Type B pancreatic cell (in vitro differentiated cells): ENCODE measurements at places on chromosomes 16 and 17. TPM values are rescaled to one million over a fixed set of nuclear protein-coding genes. Genes with fewer than 3 reads are reported as not detected.
A peak's percentile ranks its signal among the peaks of the same experiment; 100 is the strongest.

GRCh38 chr16:24731722-24732419 lies 2.4 kb downstream of the TNRC6A start:
- H3K4me1 ChIP-seq, result peaks cover 36% of the 10 kb centered on the region
- no peak for DNase-seq
- H3K27ac ChIP-seq, result peak overlapping the region; percentile 30
- H3K27me3 ChIP-seq, result no peaks in the 10 kb centered on the region
- H3K4me3 ChIP-seq, result peak overlapping the region; percentile 99

DNA sequence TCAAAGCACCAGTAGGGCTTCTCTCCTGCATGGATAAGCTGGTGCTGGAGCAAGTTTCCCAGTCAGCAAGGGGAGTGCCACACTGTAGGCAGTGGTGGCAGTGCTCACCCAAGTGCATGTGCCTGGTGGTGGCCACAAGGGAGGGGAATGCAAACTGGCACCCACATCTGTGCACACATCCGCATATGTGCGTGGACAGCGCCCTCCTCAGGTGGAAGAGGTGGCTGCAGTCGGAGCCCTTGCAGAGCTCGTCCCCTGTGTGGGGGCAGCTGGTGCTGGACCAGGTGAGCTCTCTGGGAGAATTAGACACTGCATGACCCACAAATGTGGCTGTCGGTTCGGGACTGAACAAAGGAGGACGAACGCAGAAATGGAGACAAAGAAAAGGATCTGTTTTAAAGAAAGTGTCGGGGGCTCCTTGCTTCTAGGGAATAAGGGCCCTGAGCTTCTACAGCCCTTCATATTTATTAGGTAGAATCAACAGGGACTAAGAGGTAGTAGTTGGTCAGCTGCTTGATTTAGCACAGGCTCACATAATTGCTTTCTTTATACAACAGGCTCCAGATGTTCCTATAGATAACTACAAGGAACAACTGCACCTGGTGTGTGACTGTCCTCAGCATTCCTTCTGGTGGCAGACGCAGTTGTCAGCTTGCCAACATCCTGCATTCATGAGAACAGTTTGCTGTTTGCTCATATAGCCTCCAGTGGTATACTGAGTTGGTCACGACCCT lies 5.3 kb upstream of the ZNF689 start:
- H3K4me1 ChIP-seq, result peaks cover 3% of the 10 kb centered on the region
- no peaks in the 10 kb centered on the region for H3K36me3 ChIP-seq

DNA sequence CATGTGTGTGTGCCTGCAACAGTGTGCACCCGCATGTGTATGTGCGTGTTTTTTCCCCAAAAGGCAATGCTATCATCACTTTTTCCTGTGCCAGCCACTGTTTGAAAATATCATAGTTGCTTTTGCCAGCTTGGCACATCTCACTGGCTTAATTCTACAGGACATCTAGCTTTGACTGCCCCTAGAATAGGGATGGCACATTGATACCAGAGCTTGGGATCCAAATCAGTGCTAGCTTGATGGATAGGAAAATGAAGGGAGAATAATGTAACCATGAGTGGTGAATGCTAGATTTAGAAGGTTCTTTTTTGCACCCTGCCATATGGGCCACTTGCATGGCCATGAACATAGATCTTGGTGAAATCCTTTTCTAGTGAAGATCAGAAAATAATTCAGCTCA lies 72.7 kb downstream of the HS3ST4 start:
- H3K36me3 ChIP-seq, result no peaks in the 10 kb centered on the region
- no peak overlapping the region for H3K27ac ChIP-seq
- DNase-seq, result no peak

- peaks cover 4% of the 10 kb centered on the region for H3K27me3 ChIP-seq
- DNase-seq, result no peak
- no peak overlapping the region for H3K4me3 ChIP-seq
- H3K36me3 ChIP-seq, result no peaks in the 10 kb centered on the region
- H3K27ac ChIP-seq, result no peak overlapping the region
Measured at GRCh38 chr16:2710021-2710710, 9.9 kb downstream of the PRSS27 start.

- H3K4me3 ChIP-seq, result no peak overlapping the region
- peaks cover 17% of the 10 kb centered on the region for H3K36me3 ChIP-seq
- no peaks in the 10 kb centered on the region for H3K4me1 ChIP-seq
- no peak for DNase-seq
- H3K27ac ChIP-seq, result no peak overlapping the region
- H3K27me3 ChIP-seq, result no peaks in the 10 kb centered on the region
Measured at GRCh38 chr17:28612531-28612930, 1.5 kb downstream of the RSKR start.

GRCh38 chr16:35182043-35182677 lies 1722.7 kb downstream of the TP53TG3F start:
- H3K4me3 ChIP-seq, result no peak overlapping the region
- H3K27ac ChIP-seq, result no peak overlapping the region
- H3K27me3 ChIP-seq, result no peaks in the 10 kb centered on the region
- no peak for DNase-seq

GRCh38 chr17:19411631-19412030 lies 599 bp downstream of the RNF112 start:
- no peak overlapping the region for H3K27ac ChIP-seq
- no peaks in the 10 kb centered on the region for H3K36me3 ChIP-seq
- no peak overlapping the region for H3K4me3 ChIP-seq
- peaks cover 7% of the 10 kb centered on the region for H3K4me1 ChIP-seq
- H3K27me3 ChIP-seq, result peaks cover 6% of the 10 kb centered on the region
- DNase-seq, result no peak

DNA sequence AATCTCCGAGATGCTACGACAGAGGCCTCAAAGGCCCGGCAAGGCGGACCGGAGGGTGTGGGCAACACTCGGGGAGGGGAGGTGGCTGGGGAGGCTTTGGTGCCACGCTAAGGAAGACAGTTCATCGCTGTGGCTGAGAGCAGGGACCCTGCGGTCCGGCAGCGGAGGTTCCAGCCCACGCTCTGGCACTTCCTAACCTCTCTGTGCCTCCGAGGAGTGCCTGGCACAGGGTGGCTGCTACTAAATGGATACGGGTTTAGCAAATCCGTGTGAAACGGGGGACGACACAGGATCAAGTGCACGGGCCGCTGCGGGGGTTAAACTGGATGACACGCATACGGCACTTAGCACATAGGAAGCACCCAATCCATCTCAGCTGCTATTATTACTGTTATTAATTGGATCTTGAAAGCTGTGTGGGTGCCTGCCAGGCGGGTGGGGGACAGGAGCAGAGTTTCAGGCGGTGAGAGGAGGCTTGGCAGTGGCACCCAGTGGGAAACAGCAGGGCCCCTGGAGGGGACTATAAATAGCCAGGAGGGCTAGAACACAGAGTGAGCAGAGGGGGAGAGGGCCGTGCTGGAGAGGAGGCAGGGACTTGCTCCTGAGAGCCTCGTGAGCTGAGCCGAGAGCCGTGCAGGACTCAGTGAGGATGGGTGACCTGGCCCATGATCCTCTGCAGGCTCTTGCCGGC lies 45.0 kb downstream of the ABR start:
- peaks cover 10% of the 10 kb centered on the region for H3K36me3 ChIP-seq
- no peak overlapping the region for H3K4me3 ChIP-seq
- DNase-seq, result no peak

- no peaks in the 10 kb centered on the region for H3K36me3 ChIP-seq
- H3K4me1 ChIP-seq, result peaks cover 7% of the 10 kb centered on the region
- peaks cover 6% of the 10 kb centered on the region for H3K27me3 ChIP-seq
- no peak for DNase-seq
- no peak overlapping the region for H3K4me3 ChIP-seq
Measured at GRCh38 chr16:23902034-23902747, 66.4 kb downstream of the PRKCB start.

- H3K4me1 ChIP-seq, result peaks cover 33% of the 10 kb centered on the region
- H3K4me3 ChIP-seq, result no peak overlapping the region
- no peak for DNase-seq
- H3K27me3 ChIP-seq, result peaks cover 51% of the 10 kb centered on the region
- no peak overlapping the region for H3K27ac ChIP-seq
Measured at GRCh38 chr17:49898366-49899190, 50.7 kb upstream of the TAC4 start.

- no peak overlapping the region for H3K27ac ChIP-seq
- DNase-seq, result no peak
- H3K36me3 ChIP-seq, result peaks cover 7% of the 10 kb centered on the region
- H3K27me3 ChIP-seq, result no peaks in the 10 kb centered on the region
Measured at GRCh38 chr17:9402590-9403199, 172.9 kb downstream of the STX8 start.

- H3K27ac ChIP-seq, result no peak overlapping the region
- H3K4me3 ChIP-seq, result no peak overlapping the region
- H3K36me3 ChIP-seq, result peaks cover 4% of the 10 kb centered on the region
- H3K27me3 ChIP-seq, result peaks cover 39% of the 10 kb centered on the region
- DNase-seq, result no peak
- peaks cover 41% of the 10 kb centered on the region for H3K4me1 ChIP-seq
Measured at GRCh38 chr17:7711051-7711755, 6.2 kb downstream of the EFNB3 start.

- H3K36me3 ChIP-seq, result peaks cover 11% of the 10 kb centered on the region
- H3K27ac ChIP-seq, result peak overlapping the region; percentile 67
- no peak for DNase-seq
Measured at GRCh38 chr17:42522263-42522790, 13.7 kb upstream of the NAGLU start.

GRCh38 chr16:88437367-88437964 lies 15.6 kb upstream of the ZFPM1 start:
- peak; percentile 85 for DNase-seq
- H3K4me1 ChIP-seq, result no peaks in the 10 kb centered on the region

DNA sequence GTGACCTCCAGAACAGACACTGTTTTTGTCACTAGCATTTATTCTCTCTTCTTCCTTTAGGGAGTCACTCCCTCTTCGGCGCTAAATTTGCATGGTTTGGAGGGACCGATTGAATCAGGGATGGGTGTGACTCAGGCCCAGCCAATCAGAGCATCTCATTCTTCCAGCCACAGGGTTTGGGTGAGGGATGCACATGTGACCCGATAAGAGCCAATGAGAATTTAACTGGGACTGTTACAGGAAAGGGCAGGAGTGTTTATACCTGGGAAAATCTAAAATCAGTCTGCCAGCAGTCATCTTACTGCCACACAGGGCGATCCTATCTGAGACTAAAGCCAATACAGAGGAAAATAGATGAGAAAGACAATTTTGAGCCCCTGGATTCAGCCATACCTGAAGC lies 351.2 kb upstream of the ERCC4 start:
- H3K4me1 ChIP-seq, result no peaks in the 10 kb centered on the region
- peaks cover 22% of the 10 kb centered on the region for H3K27me3 ChIP-seq
- H3K36me3 ChIP-seq, result no peaks in the 10 kb centered on the region
- no peak overlapping the region for H3K4me3 ChIP-seq
- H3K27ac ChIP-seq, result no peak overlapping the region

- no peaks in the 10 kb centered on the region for H3K36me3 ChIP-seq
- H3K4me3 ChIP-seq, result no peak overlapping the region
- peaks cover 8% of the 10 kb centered on the region for H3K4me1 ChIP-seq
- H3K27me3 ChIP-seq, result peaks cover 12% of the 10 kb centered on the region
Measured at GRCh38 chr17:62718429-62718828, 89.7 kb downstream of the MARCHF10 start.

DNA sequence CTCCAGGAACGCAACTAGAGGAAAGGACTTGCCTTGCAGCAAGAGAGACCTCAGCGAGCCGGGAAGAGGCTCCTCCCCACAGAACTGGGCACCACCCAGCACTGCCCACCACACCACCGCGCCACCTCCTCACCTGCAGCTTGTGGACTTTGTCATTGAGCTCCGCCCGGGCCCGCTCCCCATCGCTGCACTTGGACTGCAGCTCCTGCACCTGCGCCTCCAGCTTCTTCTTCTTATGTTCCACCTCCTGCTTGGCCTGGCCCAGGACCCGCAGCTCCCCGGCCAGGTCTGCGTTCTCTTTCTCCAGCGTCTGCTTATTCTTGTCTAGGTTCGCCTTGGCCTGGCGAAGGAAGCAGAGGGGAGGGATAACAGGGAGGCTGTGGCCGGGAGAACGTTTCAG lies 76.7 kb downstream of the NDE1 start:
- H3K27ac ChIP-seq, result no peak overlapping the region
- no peaks in the 10 kb centered on the region for H3K27me3 ChIP-seq
- no peak overlapping the region for H3K4me3 ChIP-seq

GRCh38 chr17:32824334-32824733 lies 52.6 kb downstream of the MYO1D start:
- peaks cover 5% of the 10 kb centered on the region for H3K4me1 ChIP-seq
- no peaks in the 10 kb centered on the region for H3K27me3 ChIP-seq
- DNase-seq, result no peak
- no peak overlapping the region for H3K27ac ChIP-seq

DNA sequence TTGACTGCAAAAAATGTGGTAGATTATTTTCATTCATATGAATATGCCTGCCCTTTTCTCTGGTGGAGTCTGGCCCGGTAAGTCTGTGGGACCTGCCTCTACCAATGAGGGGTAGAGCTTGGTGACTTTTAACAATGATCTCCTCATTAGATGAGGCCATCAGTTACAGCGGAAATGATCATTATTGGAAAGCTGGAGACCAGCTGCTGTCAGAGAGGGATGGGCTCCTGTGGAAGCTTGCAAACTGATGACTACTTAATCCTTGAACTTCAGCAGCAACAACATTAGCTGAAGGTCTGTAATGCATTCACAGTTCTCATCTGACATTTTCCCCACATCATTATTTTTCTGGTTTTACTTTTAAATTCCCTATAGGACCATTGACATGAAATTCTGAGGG lies 194.1 kb downstream of the CDH13 start:
- H3K27ac ChIP-seq, result no peak overlapping the region
- H3K36me3 ChIP-seq, result no peaks in the 10 kb centered on the region
- H3K27me3 ChIP-seq, result no peaks in the 10 kb centered on the region
- no peaks in the 10 kb centered on the region for H3K4me1 ChIP-seq
- H3K4me3 ChIP-seq, result no peak overlapping the region

GRCh38 chr16:35797811-35798210 lies 2338.4 kb downstream of the TP53TG3F start:
- no peak overlapping the region for H3K27ac ChIP-seq
- H3K4me3 ChIP-seq, result no peak overlapping the region
- H3K4me1 ChIP-seq, result no peaks in the 10 kb centered on the region
- H3K27me3 ChIP-seq, result no peaks in the 10 kb centered on the region

The TOM1L2 gene
- 62.5 and 107 TPM in 2 replicates for total RNA-seq

The DOC2B gene
- total RNA-seq, result 3.1 and 6.3 TPM in 2 replicates

The HASPIN gene
- total RNA-seq, result 5.2 and 13.1 TPM in 2 replicates

The HAS3 gene
- total RNA-seq, result 1.5 and 3.7 TPM in 2 replicates

The KRT24 gene
- total RNA-seq, result 0.43 TPM in 1 of 2 replicates, not detected in the other

The SEPTIN1 gene
- 1.4 and 2.3 TPM in 2 replicates for total RNA-seq

The CPHXL2 gene
- total RNA-seq, result not detected in 2 replicates

The POLR3E gene
- 52.9 and 56.6 TPM in 2 replicates for total RNA-seq

The ZPBP2 gene
- not detected in 2 replicates for total RNA-seq

The P2RX5 gene
- total RNA-seq, result 0.69 and 1.3 TPM in 2 replicates

The GPRC5B gene
- 25.8 and 53.8 TPM in 2 replicates for total RNA-seq

The ASPA gene
- total RNA-seq, result 0.33 and 0.51 TPM in 2 replicates

The SRCIN1 gene
- 8.3 and 11.9 TPM in 2 replicates for total RNA-seq

The TMEM114 gene
- total RNA-seq, result 0.50 TPM in 1 of 2 replicates, not detected in the other
